ENCODE measurements at places on chromosomes 11 and 22. TPM values are rescaled to one million over a fixed set of nuclear protein-coding genes. Genes with fewer than 3 reads are reported as not detected.

LRRC32 gene
- total RNA-seq: 0.59 TPM

MYO7A gene
- total RNA-seq: 2.2 TPM

APOL5 gene
- not detected for total RNA-seq

- DNase-seq: no peak
Observed at GRCh38 chr11:126162306-126163030, 49.0 kb downstream of the RPUSD4 start.

- no peak for DNase-seq
Observed at GRCh38 chr22:40606306-40606705, 30.2 kb downstream of the MRTFA start.

DNA sequence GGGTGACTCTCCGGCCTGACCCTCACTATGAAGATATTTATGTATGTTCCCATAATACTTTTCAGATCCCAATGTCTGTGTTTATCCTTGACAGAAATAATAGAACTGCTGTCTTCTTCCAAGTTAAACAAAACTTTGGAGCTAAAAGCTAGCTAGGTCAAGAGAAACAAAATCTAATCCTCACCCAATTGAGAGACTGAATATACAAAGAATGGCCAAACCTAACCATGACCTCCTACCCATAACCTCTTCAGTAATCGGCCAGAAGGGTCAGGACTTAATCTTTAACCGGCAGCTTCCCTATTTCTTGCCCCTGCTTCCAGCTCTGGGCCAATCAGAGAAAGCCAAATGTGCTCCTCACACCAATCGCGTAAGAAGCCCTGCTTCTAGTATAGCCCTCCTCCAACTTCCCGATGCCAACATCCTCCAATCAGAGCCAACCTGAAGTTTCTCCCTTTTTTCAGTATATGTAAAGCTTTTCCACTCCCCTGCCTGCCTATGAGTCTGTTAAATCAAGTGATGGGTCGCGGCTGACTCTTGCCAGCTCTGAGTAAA lies 1.7 kb upstream of the DDX6 start:
- peak; percentile 93 for DNase-seq

DNA sequence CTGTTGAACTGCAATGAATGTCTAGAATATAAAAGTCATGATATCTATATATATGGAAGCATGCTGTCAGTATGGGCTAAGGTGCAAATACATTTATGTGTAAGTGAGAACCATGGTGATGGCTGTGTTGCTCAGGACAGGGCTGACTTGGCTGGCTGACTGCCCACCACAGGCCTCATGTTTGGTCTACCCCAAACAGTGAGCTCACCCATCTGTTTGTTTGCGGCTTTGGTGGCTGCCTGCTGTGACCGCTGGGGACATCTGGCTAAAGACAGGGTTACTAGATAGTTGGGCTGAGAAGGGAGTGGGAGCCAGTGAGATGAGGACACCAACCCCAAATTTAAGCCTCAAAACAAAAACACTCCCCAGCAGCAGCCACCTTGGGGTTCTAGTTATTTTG lies 6.3 kb downstream of the CD44 start:
- no peak for DNase-seq

GRCh38 chr22:23564276-23564675 lies 15.8 kb downstream of the IGLL1 start:
- no peak for DNase-seq

DNA sequence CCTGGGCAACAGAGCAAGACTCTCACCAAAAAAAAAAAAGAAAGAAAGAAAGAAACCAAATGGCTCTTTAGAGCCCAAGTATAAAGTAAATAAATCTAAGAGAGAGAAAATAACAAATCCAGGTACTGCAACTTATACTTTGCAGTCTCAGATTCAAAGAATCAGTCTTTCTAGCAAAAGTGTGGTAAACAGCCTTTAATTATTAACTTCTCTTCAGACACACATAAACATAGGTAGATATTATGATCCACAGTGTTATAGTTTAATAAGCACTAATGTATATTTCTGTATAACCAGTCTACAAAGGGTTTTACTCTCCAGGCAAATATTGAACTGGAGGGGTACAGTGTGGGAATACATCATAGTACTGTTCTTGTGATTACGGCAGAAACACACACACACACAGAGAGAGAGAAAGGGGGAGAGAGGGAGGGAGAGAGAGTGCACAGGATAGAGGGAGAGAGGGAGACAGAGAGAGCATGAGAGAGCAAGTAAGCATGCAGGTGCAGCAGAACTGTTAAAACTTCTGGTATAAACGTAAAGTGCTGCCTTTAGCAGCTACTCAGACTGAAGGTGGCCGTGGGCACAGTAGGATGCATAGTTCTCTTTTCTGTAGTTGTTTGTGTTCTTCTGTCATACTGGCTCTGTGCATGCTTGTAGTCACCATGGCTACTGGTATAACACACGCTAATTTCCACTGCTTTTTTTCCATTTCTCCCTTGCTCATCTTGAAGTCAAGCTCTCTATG lies 32.3 kb downstream of the MTMR2 start:
- DNase-seq: no peak

CYP2D6 gene
- total RNA-seq: 2.3 TPM

DDX6 gene
- total RNA-seq: 221 TPM

GRCh38 chr11:108961095-108961494 lies 296.2 kb downstream of the DDX10 start:
- no peak for DNase-seq

- no peak for DNase-seq
Observed at GRCh38 chr22:43969021-43969878, 14.0 kb downstream of the SAMM50 start.

DNA sequence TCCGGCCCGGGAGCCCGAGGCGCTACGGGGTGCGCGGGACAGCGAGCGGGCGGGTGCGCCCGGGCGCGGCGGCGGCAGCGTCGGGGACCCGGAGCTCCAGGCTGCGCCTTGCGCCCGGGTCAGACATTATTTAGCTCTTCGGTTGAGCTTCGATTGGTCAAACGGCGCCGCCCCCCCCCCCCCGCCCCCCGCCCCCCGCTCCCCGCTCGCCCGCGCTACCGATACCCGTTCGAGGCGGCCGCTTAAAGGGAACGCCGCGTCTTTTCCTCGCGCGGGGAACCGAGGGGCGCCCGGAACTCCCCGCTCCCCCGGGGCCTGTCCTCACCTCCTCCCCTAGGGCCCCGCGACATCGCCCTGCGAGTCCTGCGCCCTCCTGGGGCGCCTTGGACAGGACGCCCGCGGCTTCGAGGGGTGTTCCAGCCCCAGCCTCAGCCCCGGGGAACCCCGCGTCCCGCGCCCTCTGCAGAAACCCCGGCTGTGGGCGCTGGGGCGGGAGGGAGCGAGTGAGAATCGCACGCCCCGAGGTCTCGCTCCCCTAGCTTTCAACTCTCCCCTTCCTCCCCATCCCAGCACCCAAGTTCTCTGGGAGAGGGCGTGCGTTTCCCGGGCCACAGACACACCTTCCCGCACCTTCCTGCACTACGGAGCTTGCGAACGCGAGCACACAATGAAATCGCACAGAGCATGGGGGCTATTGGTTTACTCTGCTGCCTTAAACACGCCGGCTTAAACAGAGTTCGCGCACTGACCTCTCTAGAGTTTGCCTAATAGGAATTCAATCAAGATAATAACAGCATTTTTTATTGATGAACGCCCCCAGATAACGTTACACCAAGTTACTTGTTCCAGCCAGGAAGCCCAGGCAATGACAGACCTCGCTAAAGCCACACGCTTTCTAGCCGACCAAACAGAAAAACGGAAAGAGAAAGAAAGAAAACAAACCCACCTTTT lies at the start of gene BDNF:
Gene BDNF (minus strand): TSS at position 105 of the 951 bp plus-strand sequence. CDS start 41,891 bp downstream, outside the sequence.
- DNase-seq: peak; percentile 58

TANGO2 gene
- 22.9 TPM for total RNA-seq

Measured in H9 (cell line).